ENCODE measurements at places on chromosomes 1 and 21. TPM values are rescaled to one million over a fixed set of nuclear protein-coding genes. Genes with fewer than 3 reads are reported as not detected.

The CFHR4 gene
- polyA plus RNA-seq = not detected

The ZFYVE9 gene
- 8.8 TPM for polyA plus RNA-seq

The C1orf122 gene
- polyA plus RNA-seq = 25.1 TPM

The FCER1G gene
- 6.4 TPM for polyA plus RNA-seq

The NPHS2 gene
- polyA plus RNA-seq = not detected

The SRGAP2B gene
- 13.5 TPM for polyA plus RNA-seq

The CHI3L1 gene
- 0.09 TPM for polyA plus RNA-seq

The PEX11B gene
- 38.8 TPM for polyA plus RNA-seq

The GJC2 gene
- 2.5 TPM for polyA plus RNA-seq

The SAMD13 gene
- 0.09 TPM for polyA plus RNA-seq

The TNFRSF14 gene
- polyA plus RNA-seq = 70.7 TPM

The UBL4B gene
- not detected for polyA plus RNA-seq

Data from HepG2 (cell line).